OCI-LY7 (cell line): ENCODE measurements at places on chromosomes 6 and 20. TPM values are rescaled to one million over a fixed set of nuclear protein-coding genes. Genes with fewer than 3 reads are reported as not detected.

MOG gene
- not detected in 2 replicates for total RNA-seq

HECA gene
- total RNA-seq, result 23.3 and 27.3 TPM in 2 replicates

DNA sequence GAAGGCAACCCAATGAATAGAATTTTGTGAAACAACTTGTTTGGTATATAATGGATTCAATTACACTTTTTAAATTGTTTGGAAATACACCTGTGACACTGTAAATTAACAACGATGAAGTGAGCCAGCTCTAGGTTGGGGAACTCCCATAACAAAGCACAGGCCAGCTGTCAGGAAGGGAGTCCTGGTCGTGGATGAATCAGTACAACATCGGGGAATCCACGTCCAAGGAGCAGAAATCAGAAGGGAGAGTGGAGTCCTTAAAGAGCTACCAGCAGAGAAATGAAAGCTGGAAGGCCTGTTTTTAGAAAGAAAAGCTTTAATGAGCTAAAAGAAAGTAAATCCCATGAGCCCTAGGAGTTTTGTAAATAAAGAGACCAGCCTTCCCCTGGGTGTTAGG lies 223.1 kb upstream of the SLC35B3 start:
- no peak for DNase-seq

DNA sequence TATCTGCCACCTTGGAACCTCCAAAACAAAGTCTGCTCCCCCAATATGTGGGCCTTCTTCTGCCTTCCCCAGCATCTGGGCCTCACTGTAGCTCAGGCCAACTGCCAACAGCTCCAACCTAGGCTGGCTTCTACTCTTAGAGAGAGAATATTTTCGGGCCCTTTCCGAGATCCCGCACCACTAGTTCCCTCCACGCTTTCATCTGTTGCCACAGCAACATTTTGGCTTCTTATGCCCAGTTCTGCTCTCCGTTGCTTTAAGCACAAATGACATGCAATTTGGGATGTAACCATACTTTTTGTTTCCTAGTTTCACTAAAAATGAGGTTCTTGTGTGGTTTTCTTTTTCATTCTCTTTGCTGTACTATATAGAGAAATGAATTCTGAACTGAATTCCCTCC lies 33.6 kb downstream of the PSMB9 start:
- DNase-seq, result no peak

GRCh38 chr6:131288214-131288613 lies 152.9 kb downstream of the AKAP7 start:
- DNase-seq, result no peak

GRCh38 chr6:24692003-24692402 lies 25.1 kb downstream of the ACOT13 start:
- DNase-seq, result no peak

GRCh38 chr20:16761305-16761829 lies 13.2 kb downstream of the OTOR start:
- DNase-seq, result peak; percentile 73

GRCh38 chr6:30315156-30315555 lies 11.6 kb upstream of the TRIM39 start:
- no peak for DNase-seq

DNA sequence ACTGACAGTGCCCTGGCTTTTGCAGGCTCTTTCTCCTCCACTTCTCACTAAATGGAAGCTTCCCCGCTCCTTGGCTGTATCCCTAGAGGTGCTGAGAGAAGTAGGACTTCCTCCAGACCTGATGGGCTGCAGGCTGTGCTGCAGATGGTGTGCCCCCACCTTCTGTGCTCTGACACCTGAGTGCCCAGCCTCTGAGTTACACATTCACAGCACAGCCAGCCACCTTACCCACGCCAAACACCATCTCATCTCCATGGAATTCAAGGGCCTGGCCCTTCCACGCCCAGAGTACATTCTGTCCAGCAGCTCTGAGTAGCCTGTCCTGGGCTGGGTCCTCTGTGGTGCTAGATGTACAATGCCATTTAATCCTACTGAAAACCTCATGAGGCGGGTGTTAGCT lies 5.3 kb downstream of the SFTA2 start:
- no peak for DNase-seq

- no peak for DNase-seq
Observed at GRCh38 chr6:129096651-129097290, 213.8 kb downstream of the LAMA2 start.

GRCh38 chr6:107641071-107641470 lies 151.2 kb downstream of the SOBP start:
- no peak for DNase-seq

- DNase-seq, result peak; percentile 58
Observed at GRCh38 chr20:56995635-56996075, 270.8 kb downstream of the BMP7 start.

- DNase-seq, result peak; percentile 67
Observed at GRCh38 chr6:136761227-136761922, 30.9 kb downstream of the MAP3K5 start.
